Stimulated activated CD4-positive, alpha-beta T cell treated with anti-CD3 and anti-CD28 coated beads, Interleukin-12 subunit alpha, Interleukin-12 subunit beta, amount 100 ng/mL, for 48 hours (primary cell): ENCODE measurements at places on chromosomes 4 and X.

- DNase-seq: no peak
Measured at GRCh38 chr4:62644372-62644771, 1444.2 kb downstream of the ADGRL3 start.

GRCh38 chr4:184668511-184669114, 19.1 kb downstream of the PRIMPOL start:
- no peak for DNase-seq

GRCh38 chr4:178185517-178185916, 743.3 kb upstream of the AGA start:
- no peak for DNase-seq

DNA sequence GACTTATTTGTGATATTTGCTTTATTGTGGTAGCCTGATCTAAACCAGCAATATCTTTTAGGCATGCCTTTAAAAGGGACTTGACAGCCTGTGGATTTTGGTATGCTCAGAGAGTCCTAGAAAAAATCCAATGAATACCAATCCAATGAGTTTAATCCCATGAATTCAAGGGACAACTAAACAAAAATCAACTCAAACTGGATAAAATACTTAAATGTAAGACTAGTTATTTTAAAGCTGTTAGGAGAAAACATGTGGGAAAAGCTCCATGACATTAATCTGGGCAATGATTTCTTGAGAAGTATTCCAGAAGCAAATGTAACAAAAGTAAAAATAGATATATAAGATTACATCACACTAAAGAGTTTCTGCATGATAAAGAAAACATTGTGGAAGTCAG, 711.5 kb upstream of the PITX2 start:
- no peak for DNase-seq

- DNase-seq: no peak
Measured at GRCh38 chrX:41381685-41382084, 47.7 kb downstream of the DDX3X start.

DNA sequence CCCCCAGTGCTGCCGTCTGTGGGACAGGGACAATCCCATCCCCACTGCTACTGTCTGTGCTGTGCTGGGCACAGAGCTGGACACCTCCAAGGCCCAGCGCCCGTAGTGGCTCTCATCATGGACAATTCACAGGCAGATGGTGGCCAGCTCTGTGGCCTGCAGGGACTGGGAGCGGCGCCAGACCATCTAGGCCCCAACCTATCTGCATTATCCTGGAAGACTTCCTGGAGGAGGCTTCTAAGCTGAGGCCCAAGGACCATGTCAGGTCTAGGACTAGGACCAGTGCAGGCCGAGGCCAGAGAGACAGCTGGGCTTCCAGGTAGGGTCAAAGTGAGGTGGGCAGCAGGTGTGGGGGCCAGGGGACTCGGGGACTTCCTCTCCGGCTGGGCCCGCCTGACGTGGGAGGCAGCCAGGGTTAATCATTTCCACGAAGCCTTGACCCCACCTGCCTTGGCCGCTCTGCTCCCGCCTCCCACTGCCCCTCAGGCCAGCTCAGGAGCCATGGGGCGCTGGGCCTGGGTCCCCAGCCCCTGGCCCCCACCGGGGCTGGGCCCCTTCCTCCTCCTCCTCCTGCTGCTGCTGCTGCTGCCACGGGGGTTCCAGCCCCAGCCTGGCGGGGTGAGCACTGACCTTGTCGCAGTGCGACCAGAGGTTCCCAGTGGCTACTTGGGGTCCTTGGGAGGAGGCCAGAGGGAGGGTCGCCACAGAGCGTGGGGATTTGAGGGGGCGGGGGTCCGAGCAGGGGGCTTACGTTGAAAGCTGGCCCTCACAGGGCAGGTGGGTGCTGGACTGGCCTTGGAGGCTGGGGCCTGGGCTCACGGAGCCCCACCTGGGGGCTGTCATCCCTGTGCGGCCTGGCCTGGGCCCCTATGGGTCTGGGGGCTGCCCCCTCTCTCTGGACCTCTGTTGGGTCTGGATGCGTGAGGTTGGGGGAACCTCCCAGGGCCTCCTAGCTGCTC, at the start of gene HGFAC:
Gene HGFAC, plus strand, starts transcription at position 468 of the 959 bp plus-strand sequence. Its CDS starts 34 bp downstream, at position 502.
- DNase-seq: no peak

GRCh38 chr4:39365360-39365759, 802 bp downstream of the RFC1 start:
- DNase-seq: no peak

GRCh38 chr4:170775851-170776250, 686.1 kb upstream of the AADAT start:
- DNase-seq: no peak

DNA sequence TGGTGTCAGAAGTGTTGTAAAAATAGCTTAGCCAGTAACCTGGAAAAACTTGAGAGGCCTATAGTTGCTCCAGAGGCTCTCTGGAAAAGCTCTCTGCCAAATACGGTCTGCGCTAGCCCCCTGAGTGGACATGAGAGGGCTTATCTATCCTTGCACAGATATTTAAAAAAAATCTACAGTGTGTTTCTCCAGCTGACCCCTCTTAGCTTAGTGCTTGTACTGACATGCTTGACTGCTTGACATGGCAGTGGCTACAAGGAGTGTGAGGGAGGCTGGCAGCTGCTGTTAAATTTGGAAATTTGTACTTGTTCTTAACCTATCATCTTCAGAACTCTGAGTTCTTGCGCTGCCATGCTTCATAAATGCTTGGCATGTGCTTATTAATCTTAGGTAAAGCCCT, 229.2 kb downstream of the RBMX2 start:
- DNase-seq: no peak

DNA sequence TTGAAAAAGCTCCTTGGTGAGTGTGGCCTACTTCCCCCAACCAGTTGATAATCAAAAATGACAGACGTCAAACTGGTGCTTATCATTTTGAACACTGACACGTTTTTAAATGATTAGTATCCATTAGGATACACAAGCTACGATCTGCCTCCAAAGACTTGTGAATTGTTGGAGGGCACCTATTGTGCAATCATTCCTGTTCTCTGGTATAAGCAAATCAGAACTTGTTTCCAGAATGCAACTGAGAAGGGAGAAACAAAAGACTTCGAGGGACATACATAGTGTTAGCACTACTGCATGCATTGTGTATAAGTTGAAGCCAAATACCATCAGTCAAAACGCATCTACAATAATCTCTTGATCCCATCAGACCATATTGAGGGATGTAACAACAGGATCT, 11.6 kb downstream of the NPY2R start:
- no peak for DNase-seq

DNA sequence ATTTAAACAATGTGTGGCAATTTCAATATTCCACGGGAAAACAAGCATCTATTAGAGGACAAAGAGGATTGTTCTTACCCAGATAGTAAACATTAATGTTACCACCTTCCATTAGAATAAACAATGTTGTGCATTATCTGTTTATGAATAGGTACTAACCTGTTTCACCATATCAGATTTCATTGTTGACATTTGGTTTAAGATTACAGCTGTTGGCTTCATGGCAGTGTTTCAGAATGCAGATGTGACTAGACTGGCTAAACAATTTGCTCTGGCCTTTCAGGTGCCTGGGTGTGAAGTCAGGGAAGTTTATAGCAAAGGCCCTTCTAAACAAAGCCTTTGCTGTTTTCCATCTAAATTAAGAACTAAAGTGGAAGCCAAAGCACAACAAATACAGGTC, 464.7 kb upstream of the FAM47C start:
- DNase-seq: no peak

DNA sequence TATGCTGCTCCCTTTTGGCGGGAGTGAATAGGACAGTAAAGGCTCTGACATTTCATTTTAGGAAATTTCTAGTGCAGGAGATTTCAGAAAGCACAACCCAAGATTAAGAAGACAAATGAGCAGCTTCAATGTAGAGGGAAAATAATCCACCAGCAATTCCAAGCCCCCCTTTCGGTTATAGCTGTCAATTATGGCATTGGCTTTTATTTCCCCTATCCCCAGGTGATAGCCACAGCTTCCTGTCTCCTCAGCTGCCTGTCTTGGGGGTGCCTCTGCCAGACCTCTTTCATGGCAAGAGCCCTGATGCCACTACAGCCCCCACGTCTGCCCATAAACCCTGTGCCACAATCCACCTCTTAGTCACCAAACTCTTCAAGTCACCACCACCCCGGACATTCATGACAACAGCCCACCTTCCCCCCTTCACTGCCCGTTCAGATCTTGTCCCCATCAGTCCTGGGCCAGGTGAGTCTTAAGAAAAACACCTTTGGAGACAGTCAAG, 48.4 kb upstream of the CLNK start:
- DNase-seq: no peak

DNA sequence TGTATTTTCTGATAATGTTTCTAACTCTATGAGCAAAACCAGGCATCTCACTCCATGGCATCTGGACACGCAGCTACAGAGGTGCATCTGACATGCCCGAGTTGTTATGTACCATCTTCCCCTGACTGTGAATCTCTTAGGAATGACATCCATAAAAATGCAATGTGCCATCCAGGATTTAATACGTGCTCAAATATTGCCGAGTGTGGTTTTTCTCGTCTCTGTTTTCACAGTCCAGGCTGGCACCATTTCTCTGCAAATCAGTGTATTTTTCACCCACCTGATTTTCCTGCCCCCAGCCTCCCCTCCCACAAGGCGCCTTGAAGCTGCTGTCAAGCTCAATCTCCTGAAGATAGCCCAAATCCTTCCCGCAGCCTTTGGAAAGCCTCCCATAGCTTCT, 154.6 kb downstream of the DHRSX start:
- no peak for DNase-seq

GRCh38 chrX:129653971-129654651, 645 bp downstream of the APLN start:
- DNase-seq: no peak

GRCh38 chr4:41718907-41719306, 29.6 kb downstream of the PHOX2B start:
- DNase-seq: no peak
